ENCODE measurements at places on chromosomes 2 and 18. TPM values are rescaled to one million over a fixed set of nuclear protein-coding genes. Genes with fewer than 3 reads are reported as not detected.

DNA sequence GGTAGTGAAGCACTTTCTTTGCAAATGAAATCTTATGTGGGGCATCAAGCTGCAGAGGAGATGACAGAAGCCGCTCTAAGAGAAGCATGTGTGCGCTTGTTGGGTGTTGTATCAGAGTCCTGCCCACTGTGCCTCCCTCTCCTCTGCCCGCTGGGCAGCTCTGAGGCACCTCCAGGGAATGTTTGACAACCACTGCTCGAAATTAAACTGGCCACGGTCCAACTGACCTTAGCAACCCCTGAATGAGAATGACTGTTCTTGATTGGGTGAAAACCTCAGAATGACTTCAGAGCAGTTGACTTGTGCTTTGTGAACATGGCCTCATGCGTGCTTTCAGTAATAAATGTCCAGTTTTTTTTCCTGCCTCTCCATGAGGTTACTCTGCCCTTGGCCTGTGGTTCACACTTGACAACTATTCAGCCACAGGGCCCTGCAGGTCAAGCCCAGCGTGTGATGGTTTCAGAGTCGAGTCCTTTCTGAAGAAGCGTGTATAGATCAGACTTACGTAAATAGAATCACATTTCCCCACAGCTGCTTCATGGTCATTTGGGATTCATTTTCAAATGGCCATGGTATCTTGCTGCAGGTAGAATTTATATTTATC, 94.9 kb downstream of the SLC4A3 start:
- no peaks in the 10 kb centered on the region for H3K27me3 ChIP-seq
- no peaks in the 10 kb centered on the region for H3K36me3 ChIP-seq
- DNase-seq, result no peak
- H3K27ac ChIP-seq, result no peak overlapping the region

- H3K36me3 ChIP-seq, result peaks cover 14% of the 10 kb centered on the region
- H3K4me3 ChIP-seq, result peak overlapping the region; percentile 62
- no peak for DNase-seq
- no peaks in the 10 kb centered on the region for H3K27me3 ChIP-seq
Observed at GRCh38 chr2:38778687-38779082, 675 bp downstream of the GEMIN6 start.

GRCh38 chr18:73047688-73048087, 179.9 kb upstream of the NETO1 start:
- H3K27me3 ChIP-seq, result no peaks in the 10 kb centered on the region
- no peak for DNase-seq
- H3K4me1 ChIP-seq, result no peaks in the 10 kb centered on the region
- no peak overlapping the region for H3K27ac ChIP-seq

- no peaks in the 10 kb centered on the region for H3K4me1 ChIP-seq
- no peak overlapping the region for H3K27ac ChIP-seq
- DNase-seq, result no peak
- no peak overlapping the region for H3K4me3 ChIP-seq
- no peaks in the 10 kb centered on the region for H3K36me3 ChIP-seq
Observed at GRCh38 chr2:18614041-18614440, 24.7 kb upstream of the NT5C1B start.

DNA sequence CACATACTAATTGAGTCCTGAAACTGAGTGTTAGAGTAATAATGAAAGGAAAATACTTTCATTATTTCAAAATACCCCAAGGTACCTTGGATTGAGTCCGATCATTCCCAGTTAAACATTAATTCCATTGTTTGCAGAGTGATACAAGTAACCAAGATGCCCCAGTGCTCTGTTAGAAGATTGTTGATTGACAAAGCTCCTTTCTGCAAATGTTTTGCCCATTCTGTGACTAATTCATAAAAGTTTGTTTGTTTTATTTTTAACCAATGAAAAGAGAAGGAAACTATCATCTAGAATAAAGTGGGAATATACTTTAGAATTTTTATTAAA, 124.0 kb downstream of the GULP1 start:
- no peaks in the 10 kb centered on the region for H3K27me3 ChIP-seq
- H3K27ac ChIP-seq, result no peak overlapping the region
- no peaks in the 10 kb centered on the region for H3K36me3 ChIP-seq

- no peak overlapping the region for H3K27ac ChIP-seq
- no peak overlapping the region for H3K4me3 ChIP-seq
- DNase-seq, result no peak
- H3K36me3 ChIP-seq, result no peaks in the 10 kb centered on the region
- H3K4me1 ChIP-seq, result peaks cover 7% of the 10 kb centered on the region
- H3K27me3 ChIP-seq, result no peaks in the 10 kb centered on the region
Observed at GRCh38 chr18:23877371-23877770, 137.2 kb upstream of the TTC39C start.

DNA sequence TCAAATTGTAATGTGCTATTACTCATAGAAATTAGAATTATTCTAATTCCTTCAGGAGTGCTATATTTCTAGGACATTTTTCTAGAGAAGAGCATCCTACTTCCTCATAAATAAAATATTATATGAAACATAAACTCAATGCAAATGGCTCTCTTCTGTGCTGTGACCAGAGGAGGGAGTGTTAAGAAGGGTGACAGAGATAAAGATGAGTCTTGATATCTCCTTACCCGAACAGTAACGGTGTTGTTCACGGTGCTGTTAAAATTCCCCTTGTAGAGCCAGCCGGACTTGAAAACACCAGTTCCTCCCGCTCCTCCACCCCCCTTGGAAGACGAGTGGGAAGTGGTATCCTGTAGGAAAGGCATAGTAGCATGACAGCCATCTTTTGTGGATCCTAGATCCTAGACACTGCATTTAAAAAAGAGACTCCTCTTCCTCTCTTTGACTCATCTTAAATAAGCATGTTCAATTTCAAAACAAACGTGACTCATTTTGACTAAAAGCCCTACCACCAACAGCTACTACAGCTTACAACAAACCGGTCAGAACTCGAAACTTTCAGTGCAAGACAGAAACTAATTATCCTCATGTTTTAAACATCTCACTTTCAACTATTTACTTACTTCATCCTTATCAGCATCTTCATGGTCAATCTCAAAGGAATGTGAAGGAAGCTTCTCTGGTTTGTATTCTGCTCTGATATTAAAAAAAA, 156.3 kb downstream of the DOCK10 start:
- H3K4me1 ChIP-seq, result peaks cover 4% of the 10 kb centered on the region
- H3K36me3 ChIP-seq, result no peaks in the 10 kb centered on the region
- H3K4me3 ChIP-seq, result no peak overlapping the region
- H3K27ac ChIP-seq, result no peak overlapping the region
- no peak for DNase-seq
- H3K27me3 ChIP-seq, result no peaks in the 10 kb centered on the region

- H3K27ac ChIP-seq, result peak overlapping the region; percentile 88
- no peak overlapping the region for H3K4me3 ChIP-seq
- peaks cover 6% of the 10 kb centered on the region for H3K4me1 ChIP-seq
Observed at GRCh38 chr2:105330681-105331375, 1.3 kb upstream of the TGFBRAP1 start.

DNA sequence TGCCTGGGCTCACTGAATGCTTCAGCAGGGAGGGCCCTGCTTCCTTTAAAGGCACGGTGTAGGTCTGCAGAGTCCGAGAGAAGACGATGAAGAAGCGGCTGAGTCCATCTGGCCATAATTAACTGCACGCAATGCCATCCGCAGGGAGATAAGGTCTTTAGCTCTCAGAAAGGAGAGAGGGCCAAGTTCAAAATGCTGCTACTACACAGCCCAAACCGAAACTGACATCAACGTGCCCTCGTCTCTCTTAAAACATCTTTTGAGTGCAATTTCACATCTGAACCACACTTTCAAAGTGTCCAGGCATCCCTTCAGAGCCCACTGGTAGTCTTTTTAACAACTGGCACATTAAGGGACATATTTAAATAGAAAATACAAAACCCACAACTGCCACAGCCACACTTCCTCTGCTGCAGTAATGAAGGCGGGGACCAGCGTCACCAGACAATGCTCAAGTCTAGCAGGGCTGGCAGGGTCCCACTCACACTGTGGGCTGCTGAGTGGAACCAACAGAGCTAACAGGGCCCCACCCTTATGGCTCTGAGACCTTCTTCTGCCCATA, 35.8 kb downstream of the ST3GAL5 start:
- peaks cover 64% of the 10 kb centered on the region for H3K4me1 ChIP-seq
- peak overlapping the region; percentile 41 for H3K4me3 ChIP-seq
- H3K27me3 ChIP-seq, result no peaks in the 10 kb centered on the region
- H3K27ac ChIP-seq, result peak overlapping the region; percentile 97

- H3K4me3 ChIP-seq, result no peak overlapping the region
- no peaks in the 10 kb centered on the region for H3K36me3 ChIP-seq
- no peaks in the 10 kb centered on the region for H3K4me1 ChIP-seq
- no peak for DNase-seq
Observed at GRCh38 chr2:72108121-72108520, 39.5 kb downstream of the CYP26B1 start.

- no peaks in the 10 kb centered on the region for H3K36me3 ChIP-seq
- DNase-seq, result no peak
- peaks cover 3% of the 10 kb centered on the region for H3K27me3 ChIP-seq
- peak overlapping the region; percentile 13 for H3K4me3 ChIP-seq
- no peaks in the 10 kb centered on the region for H3K4me1 ChIP-seq
Observed at GRCh38 chr2:26412091-26412673, 10.5 kb downstream of the DRC1 start.

DNA sequence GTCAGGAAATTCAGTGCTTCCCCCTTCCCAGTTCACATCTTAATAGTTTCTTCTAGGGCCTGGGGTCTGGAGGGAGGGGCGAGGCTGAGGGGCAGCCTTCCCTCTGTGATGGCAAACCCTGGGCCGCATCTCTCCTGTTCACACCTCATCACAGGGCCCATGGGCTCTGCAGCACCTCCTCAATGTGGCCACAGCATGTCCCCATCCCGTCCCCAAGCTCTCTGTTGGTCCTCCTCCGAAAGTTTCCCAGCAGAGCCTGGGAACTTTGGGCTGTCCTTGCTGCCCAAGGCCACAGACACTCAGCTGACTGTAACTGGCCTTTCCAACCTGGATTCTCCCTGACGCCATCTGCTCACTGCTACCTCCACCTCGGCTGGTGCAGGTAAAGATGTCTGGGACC, 112.7 kb upstream of the PTPRM start:
- no peak for DNase-seq
- no peak overlapping the region for H3K4me3 ChIP-seq
- no peak overlapping the region for H3K27ac ChIP-seq
- no peaks in the 10 kb centered on the region for H3K36me3 ChIP-seq
- peaks cover 3% of the 10 kb centered on the region for H3K27me3 ChIP-seq

DNA sequence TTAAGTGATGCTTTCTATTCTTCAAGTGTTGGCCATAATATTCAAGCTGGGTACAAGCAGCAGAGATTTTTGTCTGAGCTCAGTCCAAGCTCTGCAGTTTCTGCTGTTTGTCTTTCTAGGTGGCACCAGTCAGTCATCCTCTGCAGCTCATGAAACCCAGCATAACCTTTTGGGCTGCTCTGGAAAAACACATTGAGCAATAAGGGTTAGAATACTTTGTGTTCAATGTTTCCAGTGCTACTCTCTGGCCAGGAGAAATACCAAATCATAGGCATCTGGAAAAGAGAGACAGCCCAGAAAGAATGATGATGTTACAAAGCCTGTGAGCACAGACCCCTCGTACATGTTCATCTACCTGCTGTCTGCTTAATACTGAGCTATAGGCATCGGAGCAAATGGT, 19.5 kb upstream of the WIPF1 start:
- no peak overlapping the region for H3K4me3 ChIP-seq
- no peaks in the 10 kb centered on the region for H3K27me3 ChIP-seq
- H3K4me1 ChIP-seq, result peaks cover 39% of the 10 kb centered on the region
- peaks cover 42% of the 10 kb centered on the region for H3K36me3 ChIP-seq
- no peak for DNase-seq
- H3K27ac ChIP-seq, result peak overlapping the region; percentile 62

DNA sequence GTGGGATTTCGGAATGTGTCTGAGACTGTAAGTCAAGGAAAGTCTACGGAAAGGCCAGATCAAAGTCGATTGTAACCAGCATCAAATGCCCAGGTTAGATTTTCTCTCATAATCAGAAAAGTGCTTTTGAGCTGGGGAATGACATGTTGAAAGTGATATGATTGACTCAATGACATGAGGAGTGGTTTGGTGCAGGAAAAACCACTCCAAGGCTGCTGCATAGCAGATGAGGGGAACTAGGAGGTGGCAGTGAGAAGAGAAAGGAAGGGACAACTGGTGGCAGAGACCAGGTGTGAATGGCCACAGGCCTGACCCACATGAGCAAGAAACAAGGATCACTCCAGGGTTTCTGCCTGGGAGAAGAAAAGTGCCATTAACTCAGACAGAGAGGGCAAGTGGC, 822 bp downstream of the SLC35F6 start:
- H3K27ac ChIP-seq, result peak overlapping the region; percentile 76
- peaks cover 4% of the 10 kb centered on the region for H3K4me1 ChIP-seq
- H3K27me3 ChIP-seq, result no peaks in the 10 kb centered on the region
- H3K36me3 ChIP-seq, result peaks cover 2% of the 10 kb centered on the region
- peak overlapping the region; percentile 93 for H3K4me3 ChIP-seq

GRCh38 chr2:8583400-8584173, 98.3 kb upstream of the ID2 start:
- no peak overlapping the region for H3K27ac ChIP-seq
- H3K4me3 ChIP-seq, result no peak overlapping the region
- H3K4me1 ChIP-seq, result peaks cover 58% of the 10 kb centered on the region
- H3K36me3 ChIP-seq, result no peaks in the 10 kb centered on the region
- DNase-seq, result peak; percentile 68

GRCh38 chr18:56888978-56889377, 237.8 kb downstream of the WDR7 start:
- H3K36me3 ChIP-seq, result peaks cover 5% of the 10 kb centered on the region
- DNase-seq, result no peak
- H3K27me3 ChIP-seq, result no peaks in the 10 kb centered on the region
- no peak overlapping the region for H3K27ac ChIP-seq

DNA sequence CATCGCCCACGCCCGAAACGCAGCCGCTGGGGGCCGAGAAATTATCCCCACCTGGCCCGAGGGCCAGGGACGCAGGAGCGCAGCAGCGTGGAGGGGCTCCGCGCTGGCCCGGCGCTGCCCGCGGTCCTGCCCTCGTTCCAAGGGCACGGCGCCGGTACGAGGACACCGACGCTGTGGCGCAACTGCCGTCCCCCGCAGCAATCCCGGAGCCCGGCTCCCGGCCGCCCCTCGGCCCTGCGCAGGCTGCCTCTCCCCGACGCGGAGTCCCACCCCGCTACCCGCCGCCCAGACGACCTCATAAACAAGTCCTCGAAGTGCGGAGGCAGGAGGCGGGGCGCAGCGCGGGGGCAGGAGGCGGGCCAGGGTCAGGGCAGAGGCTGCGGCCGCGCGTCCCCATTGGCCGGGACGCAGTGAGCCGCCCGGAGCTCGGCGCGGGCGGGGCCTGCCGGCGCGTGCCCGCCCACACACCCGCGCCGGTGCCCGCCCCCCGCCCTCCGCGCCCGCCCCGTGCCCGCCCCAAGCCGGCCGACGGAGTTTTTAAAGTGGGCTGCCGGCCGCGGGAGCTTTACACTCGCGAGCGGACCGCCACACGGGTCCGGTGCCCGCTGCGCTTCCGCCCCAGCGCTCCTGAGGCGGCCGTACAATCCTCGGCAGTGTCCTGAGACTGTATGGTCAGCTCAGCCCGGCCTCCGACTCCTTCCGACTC, at the start of gene EPAS1:
Gene EPAS1 (plus strand): TSS at position 568 of the 706 bp plus-strand sequence. CDS start 505 bp downstream, outside the sequence.
- peaks cover 4% of the 10 kb centered on the region for H3K27me3 ChIP-seq
- H3K4me3 ChIP-seq, result peak within 1 kb of the TSS; percentile 91
- peaks cover 31% of the 10 kb centered on the region for H3K4me1 ChIP-seq
- no peak within 1 kb of the TSS for H3K27ac ChIP-seq
- peak; percentile 54 for DNase-seq
- no peaks in the 10 kb centered on the region for H3K36me3 ChIP-seq

The RGPD4 gene
- not detected for total RNA-seq
